ENCODE measurements at places on chromosomes 4 and X.

DNA sequence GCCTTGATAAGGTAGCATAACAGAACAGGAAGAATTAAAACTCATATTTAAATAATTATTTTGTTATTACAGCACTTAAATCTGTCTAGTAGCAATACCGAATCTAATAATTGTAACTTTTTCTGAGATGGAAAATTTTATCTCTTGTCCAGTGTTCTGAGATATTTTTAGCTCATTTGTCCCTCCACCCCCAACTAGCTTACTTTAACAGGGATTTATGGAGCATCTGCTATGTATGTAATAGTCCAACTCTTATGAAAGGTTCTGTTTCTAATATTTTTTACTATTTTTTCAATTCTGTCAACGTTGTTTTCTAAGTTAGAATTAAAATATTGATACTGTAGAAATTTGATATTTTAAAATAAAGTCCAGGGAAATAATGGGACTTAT is 38.2 kb upstream of the NUDT6 start:
- DNase-seq = no peak

DNA sequence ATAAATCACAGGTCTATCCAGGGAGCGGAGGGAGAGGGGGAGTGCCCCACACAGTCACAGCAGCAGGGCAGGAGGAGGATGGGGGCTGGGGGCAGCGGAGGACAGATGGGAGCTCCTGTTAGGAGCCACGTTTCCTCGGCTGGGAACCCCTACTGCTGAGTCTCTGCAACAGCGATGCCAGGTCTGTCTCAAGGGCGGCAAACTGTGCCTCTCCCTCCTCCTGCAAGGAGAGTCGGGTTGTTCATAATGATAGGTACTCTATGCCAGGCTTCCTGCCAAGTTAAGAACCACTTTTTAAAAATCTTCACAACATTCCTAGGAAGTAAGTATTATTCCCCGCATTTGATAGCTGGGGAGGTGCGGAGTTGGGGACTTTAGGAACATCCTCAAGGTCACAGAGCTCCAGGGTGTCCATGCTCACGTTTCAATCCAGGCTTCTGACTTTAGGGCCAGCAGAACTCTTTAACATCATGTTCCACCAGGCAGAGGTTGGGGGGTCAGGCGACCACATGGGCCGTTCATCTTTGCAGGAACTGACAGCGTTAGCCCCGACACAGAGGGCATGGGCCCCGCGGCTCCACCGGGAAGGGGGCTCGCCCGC is 98.3 kb upstream of the MAML3 start:
- no peak for DNase-seq

- DNase-seq = no peak
Observed at GRCh38 chrX:139851730-139852129, 81.1 kb downstream of the ATP11C start.

DNA sequence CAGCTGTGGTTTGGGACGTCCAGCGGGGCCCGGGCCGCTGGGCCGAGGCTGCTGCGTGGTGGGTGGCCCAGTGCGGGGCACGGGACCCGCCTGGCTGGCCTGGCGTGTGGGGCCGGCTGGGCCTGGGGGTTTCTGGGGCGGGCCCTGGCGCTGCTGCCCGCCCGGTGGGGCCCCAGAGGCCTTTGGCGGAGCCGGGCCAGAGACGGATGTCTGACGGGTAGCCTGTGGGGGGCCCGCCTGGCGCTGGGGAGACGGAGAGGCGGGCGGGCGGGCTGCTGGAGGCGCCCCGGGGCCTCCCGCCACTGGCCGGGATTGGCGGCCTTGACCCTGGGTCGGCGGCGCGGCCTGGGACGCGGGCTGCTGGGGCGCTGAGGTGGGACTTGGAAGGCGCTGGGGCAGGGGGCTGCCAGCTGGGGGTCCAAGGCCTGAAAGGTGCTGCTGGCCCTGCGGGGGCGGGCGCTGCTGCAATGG is 8.1 kb upstream of the TIMP1 start:
- no peak for DNase-seq

- no peak for DNase-seq
Observed at GRCh38 chrX:76147106-76147505, 25.8 kb upstream of the PBDC1 start.

- no peak for DNase-seq
Observed at GRCh38 chrX:3252744-3253143, 93.7 kb downstream of the MXRA5 start.

GRCh38 chr4:8847331-8847730 is 24.3 kb downstream of the HMX1 start:
- DNase-seq = no peak

DNA sequence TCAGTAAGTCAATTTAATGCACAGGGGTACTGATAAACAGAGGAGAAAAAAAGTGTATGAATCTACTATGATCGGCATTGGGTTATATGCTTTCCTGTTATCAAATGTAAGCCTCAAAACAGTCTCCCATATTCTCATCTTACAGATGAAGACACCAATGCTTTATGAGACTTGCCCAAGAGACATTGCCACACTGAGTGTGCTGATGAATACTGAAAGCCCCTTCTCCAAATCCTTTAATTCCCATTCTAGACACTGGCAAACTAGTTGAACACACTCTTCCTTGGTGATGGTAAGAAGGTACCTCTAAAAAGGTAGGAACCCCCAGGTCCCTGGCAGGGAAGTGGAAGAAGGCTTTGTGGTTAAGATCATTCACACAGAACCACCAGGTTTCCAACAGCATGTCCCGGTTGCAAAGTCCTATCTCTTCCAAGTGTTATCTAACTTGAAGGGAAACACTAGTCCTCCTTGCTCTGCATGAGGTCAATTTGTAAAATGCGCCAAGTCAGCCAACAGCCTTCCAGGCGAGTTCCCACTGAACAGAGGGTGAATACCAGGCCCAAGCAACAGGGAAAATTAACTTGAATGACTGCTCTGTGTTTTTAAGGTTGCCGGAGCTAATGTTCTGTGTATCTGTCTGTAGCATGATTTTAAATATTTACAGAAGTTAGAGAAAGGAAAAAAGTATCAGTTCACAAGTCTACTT is 5.1 kb downstream of the SETD7 start:
- no peak for DNase-seq

GRCh38 chr4:121219227-121219626 is 55.1 kb upstream of the TNIP3 start:
- DNase-seq = no peak

- no peak for DNase-seq
Observed at GRCh38 chr4:39341075-39341725, 25.0 kb downstream of the RFC1 start.

DNA sequence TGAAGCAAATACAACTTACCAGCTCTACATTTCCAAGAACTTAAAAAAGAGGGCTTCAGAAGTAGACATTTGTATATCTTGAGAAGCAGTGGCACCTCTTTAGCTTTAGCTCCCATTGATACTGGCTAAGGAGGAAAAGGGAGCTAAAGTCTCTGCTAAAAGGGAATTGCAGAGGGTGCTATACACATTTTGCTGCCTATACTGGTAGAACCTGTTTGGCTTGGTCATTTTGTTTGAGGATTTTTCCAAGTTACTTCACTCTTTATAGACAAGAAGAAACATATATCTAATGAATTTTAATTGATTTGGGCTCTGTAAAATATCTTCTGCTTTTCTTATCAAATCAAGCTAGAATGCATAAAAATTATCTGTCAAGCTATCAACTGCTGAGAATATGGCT is 11.8 kb downstream of the PAPSS1 start:
- no peak for DNase-seq

DNA sequence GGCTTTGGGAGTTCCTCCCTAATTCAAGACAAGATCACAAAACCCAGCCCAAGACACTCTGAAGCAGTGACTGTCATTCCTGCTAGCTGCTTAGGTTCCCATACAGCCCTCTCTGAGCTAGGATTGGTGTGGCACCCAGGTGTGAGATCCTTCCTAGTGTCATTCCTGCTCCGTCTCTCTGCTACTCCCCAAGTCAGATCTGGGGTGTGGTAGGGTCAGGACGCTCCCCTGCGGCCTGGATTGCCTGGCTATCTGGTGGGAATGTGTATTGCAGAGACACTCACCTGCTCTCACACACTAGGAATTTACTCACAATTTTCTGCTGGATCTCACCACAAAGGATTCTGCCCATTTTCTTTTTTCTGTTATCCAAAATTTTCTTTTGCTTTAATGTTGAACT is 560.8 kb upstream of the ATOH1 start:
- no peak for DNase-seq

- no peak for DNase-seq
Observed at GRCh38 chr4:184396570-184397515, 77.5 kb downstream of the IRF2 start.

DNA sequence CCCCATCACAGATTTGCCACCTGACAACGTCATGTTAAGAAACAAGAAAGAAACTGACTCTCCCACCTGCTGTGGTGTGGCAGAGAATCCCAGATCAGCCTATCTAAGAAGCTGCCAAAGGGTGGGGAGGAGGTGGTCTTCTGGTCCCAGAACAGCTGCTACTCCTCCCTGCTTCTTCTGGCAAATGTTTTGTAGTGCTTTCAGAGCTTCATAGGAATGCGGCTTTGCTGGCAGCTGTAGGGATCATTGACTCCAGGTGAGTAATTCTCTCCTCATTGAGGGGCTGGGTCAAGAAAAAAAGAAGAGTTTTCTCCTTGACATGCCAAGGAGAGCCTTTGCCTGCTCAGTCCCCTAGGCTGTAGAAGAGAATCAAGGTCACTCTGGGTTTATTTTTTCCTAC is 23.3 kb downstream of the NRK start:
- no peak for DNase-seq

GRCh38 chr4:122150931-122151330 is 1.2 kb upstream of the BLTP1 start:
- DNase-seq = no peak

GRCh38 chr4:60002603-60003337 is 1197.4 kb upstream of the ADGRL3 start:
- no peak for DNase-seq

DNA sequence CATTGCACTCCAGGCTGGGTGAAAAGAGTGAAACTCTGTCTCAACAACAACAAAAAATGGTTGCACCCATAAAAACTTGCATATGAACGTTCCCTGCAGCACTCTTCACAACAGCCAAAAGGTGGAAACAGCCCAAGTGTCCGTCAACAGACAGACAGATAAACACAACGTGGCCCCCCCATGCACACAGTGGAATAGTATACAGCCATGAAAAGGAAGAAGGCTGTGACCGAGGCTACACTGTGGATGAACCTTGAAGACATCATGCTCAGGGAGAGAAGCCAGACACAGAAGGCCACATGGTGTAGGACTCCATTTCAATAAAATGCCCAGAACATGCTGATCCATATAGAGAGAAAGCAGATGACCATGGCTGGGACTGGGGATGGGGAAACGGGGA is 33.5 kb upstream of the ASMTL start:
- DNase-seq = no peak

GRCh38 chr4:186134257-186134656 is 29.8 kb downstream of the FAM149A start:
- no peak for DNase-seq

- no peak for DNase-seq
Observed at GRCh38 chr4:63784822-63785221, 624.4 kb downstream of the TECRL start.

GRCh38 chr4:1826531-1827350 is 29.2 kb downstream of the LETM1 start:
- DNase-seq = no peak

GRCh38 chr4:97912156-97912555 is 231.1 kb downstream of the STPG2 start:
- DNase-seq = no peak

- no peak for DNase-seq
Observed at GRCh38 chr4:14218641-14219040, 591.1 kb upstream of the BOD1L1 start.

GRCh38 chr4:159209249-159209648 is 106.4 kb downstream of the RAPGEF2 start:
- no peak for DNase-seq

DNA sequence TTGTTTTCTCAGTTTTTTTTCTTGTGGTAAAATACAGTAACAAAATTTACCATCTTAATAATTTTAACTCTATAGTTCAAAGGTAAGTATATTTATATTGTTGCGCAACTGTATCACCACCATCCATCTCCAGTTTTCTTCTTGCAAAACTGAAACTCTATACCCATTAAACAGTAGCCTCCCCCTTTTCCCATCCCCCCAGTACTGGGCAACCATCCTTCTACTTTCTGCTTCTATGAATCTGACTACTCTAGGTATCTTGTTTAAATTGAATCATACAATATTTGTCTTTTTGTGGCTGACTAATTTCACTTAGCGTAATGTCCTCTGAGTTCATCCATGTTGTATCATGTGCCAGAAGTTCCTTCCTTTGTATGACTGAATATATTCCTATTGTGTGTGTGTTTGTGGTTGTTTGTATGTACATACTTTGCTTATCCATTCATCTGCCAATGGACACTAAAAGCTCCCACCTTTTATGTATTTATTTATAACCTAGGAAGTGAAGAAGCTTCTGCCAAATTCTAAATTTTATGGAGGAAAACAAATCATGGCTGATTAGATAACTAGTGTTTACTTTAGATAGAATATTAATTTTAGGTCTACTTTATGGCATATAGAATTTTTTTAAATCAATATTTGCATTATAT is 10.0 kb downstream of the ABHD18 start:
- no peak for DNase-seq

DNA sequence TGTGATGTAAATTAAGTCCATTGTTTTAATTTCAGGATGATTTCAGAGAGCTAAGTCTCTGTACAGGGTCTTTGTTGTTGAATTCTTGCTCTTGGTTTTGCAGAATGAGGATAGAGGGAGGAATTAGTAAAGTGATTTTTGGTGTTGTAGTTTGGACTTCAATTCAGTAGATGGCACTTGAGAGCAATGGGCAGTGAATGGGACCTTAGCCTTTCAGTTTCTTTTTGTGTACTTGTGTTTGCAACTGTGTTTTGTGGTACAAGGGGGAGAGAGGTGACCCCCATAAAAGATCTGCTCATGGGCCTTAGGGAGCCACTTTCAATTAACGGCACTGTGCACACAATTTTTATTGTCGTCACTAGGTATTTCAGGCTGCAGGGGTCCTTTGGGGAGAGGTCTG is 340.0 kb downstream of the DCAF12L2 start:
- DNase-seq = no peak
